ENCODE measurements at places on chromosomes 2 and 18. TPM values are rescaled to one million over a fixed set of nuclear protein-coding genes. Genes with fewer than 3 reads are reported as not detected.

PRKAG3 gene
- not detected for total RNA-seq

MC5R gene
- total RNA-seq = not detected

PDE11A gene
- not detected for total RNA-seq

ADCYAP1 gene
- not detected for total RNA-seq

GATA6 gene
- total RNA-seq = not detected

DNA sequence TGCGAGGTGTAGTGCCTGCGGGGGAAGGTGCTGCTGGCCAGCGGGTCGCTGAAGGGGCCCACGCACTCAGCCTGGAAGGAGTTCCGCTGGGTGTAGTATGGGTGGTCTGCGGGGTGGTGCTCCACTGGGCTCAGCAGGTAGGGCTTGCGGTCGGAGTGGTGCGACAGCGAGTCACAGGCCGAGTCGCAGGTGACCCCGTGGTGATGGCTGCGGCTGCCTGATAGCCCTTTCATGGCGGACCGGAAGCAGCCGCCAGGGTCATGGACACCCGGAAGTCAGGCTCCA, 429.8 kb downstream of the TGIF1 start:
- no peaks in the 10 kb centered on the region for H3K27me3 ChIP-seq
- DNase-seq = no peak
- H3K4me1 ChIP-seq = no peaks in the 10 kb centered on the region
- no peaks in the 10 kb centered on the region for H3K36me3 ChIP-seq
- no peak overlapping the region for H3K4me3 ChIP-seq

DNA sequence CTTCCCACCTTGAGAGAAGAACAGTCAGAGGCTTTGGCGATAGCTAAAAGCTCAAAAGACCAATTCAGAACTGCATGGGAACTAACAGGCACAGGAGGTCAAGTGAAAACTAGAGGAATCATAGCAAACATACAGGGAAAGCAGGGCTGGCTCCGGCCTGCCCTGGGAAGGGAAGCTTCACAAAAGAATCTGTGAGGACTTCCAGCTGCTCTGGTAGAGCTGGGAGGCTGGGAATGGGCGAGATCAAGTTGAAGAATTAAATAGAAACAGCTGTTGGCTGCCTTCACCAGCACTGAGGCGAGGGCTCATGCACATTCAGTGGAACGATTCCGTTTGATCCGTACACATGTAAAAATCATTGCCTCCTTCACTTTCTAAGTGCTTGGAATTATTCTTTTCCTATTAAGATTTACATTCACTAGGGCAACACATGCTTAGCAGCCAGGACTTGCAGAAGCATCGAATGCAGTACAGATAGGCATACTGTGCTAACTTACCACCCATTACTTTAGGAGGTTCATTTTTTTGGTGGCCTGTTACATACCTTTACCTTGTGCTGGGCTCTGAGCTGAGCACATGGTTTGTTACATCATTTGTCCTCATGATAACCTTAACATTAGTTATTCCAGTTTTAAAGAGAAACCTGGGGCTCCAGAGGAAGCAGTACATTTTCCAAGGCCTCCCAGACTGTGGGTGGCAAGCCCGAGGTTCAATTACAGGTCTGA, 125.4 kb upstream of the RNF152 start:
- no peaks in the 10 kb centered on the region for H3K36me3 ChIP-seq
- no peak overlapping the region for H3K4me3 ChIP-seq
- H3K4me1 ChIP-seq = no peaks in the 10 kb centered on the region
- DNase-seq = no peak

- H3K27ac ChIP-seq = no peak overlapping the region
- H3K4me3 ChIP-seq = no peak overlapping the region
- no peaks in the 10 kb centered on the region for H3K36me3 ChIP-seq
- peaks cover 48% of the 10 kb centered on the region for H3K4me1 ChIP-seq
Measured at GRCh38 chr2:8548065-8548618, 133.7 kb upstream of the ID2 start.

DNA sequence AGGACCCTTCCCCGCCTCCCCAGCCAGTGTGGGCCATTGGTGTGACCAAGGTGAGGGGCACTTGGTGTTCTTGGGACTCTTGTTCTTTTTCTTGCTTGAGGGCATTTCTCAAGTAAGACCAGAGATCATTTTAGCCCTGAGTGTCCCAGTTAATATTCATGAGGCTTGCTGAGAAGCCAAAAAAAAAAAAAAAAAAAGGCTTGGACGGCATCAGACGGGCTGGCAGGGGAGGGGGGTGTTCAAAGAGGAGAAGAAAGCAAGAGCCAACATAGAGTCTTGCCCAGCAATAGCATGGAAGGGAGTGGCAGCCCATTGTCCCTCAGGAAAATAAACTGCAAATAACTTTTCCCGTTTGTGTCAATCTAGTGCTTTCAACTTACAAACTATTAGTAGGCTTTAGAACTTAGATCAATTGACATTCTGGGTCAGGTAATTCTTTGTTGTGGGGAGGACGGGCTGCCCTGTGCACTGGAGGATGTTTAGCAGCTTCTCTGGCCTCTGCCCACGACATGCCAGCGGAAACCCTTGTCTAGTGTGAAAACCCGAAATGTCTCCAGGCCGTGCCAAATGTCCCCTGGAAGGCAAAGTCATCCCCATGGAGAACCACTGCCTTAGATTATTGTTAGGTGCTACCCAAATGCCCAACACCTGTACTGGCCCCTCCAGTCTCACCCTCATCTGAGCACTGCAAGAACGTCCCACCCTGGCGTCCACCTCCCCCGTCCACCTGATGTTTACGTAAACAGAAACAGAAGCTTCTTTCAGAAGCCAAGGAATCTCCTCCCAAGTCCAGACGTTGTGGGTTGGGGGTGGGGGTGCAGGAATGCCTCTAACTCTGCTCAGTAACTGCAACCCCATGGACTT, 163.4 kb downstream of the BCL2 start:
- H3K27me3 ChIP-seq = no peaks in the 10 kb centered on the region
- DNase-seq = no peak
- peaks cover 97% of the 10 kb centered on the region for H3K4me1 ChIP-seq
- H3K4me3 ChIP-seq = peak overlapping the region; percentile 79
- H3K27ac ChIP-seq = peak overlapping the region; percentile 99

GRCh38 chr2:127672341-127673224, 2.7 kb downstream of the LIMS2 start:
- H3K36me3 ChIP-seq = no peaks in the 10 kb centered on the region
- H3K27me3 ChIP-seq = peaks cover 52% of the 10 kb centered on the region
- H3K27ac ChIP-seq = no peak overlapping the region
- DNase-seq = no peak
- no peak overlapping the region for H3K4me3 ChIP-seq
- peaks cover 10% of the 10 kb centered on the region for H3K4me1 ChIP-seq

GRCh38 chr2:176128172-176128981, 1.1 kb upstream of the HOXD8 start:
- H3K4me3 ChIP-seq = peak overlapping the region; percentile 33
- H3K27me3 ChIP-seq = peaks cover 76% of the 10 kb centered on the region
- no peak for DNase-seq
- no peaks in the 10 kb centered on the region for H3K36me3 ChIP-seq
- H3K27ac ChIP-seq = peak overlapping the region; percentile 32

DNA sequence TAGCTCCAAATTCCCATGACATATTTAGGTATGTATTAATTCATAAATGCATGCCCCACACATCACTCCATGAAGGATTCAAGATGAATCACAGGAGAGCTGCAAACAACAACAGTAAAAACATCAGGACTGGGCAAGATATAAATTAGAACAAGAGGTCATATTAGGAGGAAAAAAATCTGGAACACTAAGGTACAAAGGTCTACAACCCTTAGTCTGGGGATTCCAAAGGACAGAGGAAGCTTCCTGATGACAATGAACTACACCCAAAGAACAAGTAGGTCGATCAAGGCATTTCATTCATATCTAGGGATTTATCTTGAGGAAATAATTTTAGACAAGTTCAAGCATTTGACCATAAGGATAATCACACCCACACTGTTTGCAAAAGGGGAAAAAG, 14.5 kb downstream of the VPS4B start:
- DNase-seq = no peak
- H3K4me3 ChIP-seq = no peak overlapping the region
- H3K36me3 ChIP-seq = peaks cover 16% of the 10 kb centered on the region
- no peaks in the 10 kb centered on the region for H3K27me3 ChIP-seq

DNA sequence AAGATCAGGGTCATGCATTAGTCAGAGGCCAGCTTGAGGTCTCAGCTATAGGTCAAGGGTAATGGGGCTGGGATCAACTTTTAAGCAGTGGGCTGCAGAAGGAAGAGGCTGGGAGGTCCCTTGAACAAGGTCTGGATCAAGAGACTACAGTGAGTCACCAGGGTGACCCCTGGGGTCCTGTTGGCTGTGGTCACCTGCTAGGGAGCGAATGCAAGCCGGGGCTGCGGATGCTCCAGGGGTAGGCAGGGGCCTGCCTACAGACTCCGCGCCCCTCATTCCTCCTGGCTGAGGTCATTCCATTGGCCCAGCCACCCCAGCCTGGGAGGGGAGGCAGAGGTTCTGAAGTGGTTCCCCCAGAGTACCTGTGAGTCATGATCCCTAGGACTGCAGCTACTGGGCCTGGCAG, 110.4 kb downstream of the CYP26B1 start:
- no peak overlapping the region for H3K4me3 ChIP-seq
- no peak for DNase-seq
- no peaks in the 10 kb centered on the region for H3K36me3 ChIP-seq
- H3K27ac ChIP-seq = no peak overlapping the region
- H3K27me3 ChIP-seq = peaks cover 8% of the 10 kb centered on the region

- H3K27me3 ChIP-seq = peaks cover 13% of the 10 kb centered on the region
- no peak for DNase-seq
- no peaks in the 10 kb centered on the region for H3K36me3 ChIP-seq
- no peak overlapping the region for H3K4me3 ChIP-seq
- no peaks in the 10 kb centered on the region for H3K4me1 ChIP-seq
Measured at GRCh38 chr2:166134252-166135151, 6.7 kb upstream of the SCN1A start.

GRCh38 chr2:205261516-205262020, 420.7 kb upstream of the NRP2 start:
- H3K27ac ChIP-seq = no peak overlapping the region
- no peaks in the 10 kb centered on the region for H3K27me3 ChIP-seq
- H3K4me3 ChIP-seq = no peak overlapping the region
- DNase-seq = no peak
